Activated CD4-positive, CD25-positive, alpha-beta regulatory T cell (primary cell): ENCODE measurements at places on chromosomes 7 and 10.

GRCh38 chr10:52071814-52072213 is 242.3 kb upstream of the DKK1 start:
- DNase-seq = no peak

- DNase-seq = no peak
These were observed 77.6 kb downstream of the BICC1 start for GRCh38 chr10:58590152-58590840.

- no peak for DNase-seq
These were observed 86.9 kb upstream of the KCND2 start for GRCh38 chr7:120185940-120186682.

GRCh38 chr7:77316219-77316978 is 99.8 kb downstream of the GSAP start:
- no peak for DNase-seq

DNA sequence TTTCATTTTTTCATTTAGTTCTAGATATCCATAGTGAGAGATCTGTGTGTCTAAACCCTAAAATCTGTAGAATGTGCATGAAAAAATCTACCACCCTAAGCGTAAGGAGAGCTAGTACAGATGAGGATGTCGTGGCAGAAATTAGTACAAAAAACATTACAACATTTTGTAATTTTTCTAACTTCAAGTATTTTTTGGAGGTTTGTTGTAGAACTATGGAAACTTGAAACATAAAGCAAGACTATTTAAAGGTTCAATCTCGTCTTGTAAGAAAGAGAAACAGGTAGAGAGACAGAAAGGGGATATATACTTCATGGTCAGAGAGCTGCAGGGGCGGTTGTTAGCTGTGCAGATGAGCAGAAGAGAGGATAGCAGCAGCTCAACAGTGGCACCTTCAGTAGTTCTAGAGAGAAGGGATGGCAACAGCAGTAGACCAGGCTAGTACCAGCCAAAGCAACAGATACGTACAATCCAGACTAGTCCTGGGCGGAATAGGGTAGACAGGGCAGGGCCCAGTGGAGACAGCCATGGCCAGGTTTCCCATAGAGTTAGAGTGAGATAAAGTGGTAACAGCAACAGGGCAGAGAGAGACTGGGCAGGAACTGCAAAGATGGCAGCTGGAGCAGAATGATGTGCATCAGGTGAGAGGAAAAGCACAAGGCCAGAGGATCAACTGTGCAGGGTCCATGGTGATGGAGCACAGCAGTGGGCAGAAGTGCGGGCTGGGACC is 145.2 kb downstream of the FRMD4A start:
- no peak for DNase-seq

DNA sequence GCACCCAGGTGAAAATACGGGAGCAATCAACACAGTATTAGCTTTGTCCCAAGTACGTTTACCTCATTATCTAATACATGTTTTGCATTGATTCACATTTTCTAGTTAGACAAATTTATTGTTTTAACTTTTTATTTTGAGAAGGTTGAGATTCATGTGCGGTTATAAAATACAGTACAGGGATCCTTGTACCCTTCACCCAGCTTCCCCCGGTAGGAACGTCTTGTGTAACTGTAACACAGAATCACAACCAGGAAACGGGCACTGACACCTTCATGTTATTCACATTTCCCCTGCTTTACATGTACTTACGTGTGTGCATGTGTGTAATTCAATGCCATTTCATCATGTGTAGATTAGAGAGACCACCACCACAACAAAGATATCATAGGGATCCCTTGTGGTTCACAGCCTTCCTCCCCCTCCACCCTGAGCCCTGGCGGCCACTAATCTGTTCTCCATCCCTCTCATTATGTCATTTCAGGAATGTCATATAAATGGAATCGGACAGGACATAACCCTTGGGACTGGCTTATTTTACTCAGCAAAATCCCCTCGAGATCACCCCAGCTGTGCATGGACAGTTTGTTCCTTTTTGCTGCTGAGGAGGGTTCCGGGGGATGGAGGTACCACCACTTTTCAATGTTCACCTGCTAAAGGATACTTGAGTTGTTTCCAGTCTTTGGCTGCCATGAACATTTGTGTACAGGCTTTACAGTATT is 46.5 kb upstream of the C10orf71 start:
- DNase-seq = no peak

DNA sequence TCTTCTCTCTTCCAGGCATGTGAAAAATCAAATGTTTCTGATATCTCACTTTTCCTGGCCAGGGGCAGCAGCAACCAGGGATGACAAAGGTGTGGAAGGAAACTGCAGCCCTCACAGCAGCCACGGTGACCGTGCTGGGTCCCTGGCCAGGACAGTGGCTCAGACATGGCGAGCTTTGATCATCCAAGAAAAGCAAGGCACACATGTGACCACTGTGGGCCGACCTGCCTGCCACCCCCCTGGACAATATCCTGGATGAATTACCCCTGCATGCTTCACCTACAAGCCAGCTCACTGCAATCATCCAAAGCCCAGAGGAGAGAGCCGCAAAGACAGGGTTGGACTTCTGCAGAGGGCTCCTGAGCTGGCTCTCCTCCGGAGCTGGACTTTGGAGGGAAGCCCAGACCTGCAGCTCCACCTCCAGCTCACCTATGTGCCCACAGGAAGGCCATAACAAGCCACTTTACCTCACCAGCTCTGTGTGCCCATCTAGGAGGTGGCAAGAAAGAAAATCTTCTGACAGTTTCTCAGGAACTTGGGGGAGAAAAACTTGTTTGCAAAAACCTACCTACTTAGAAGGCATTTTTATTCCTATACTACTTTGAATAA is 2.7 kb downstream of the CHST15 start:
- DNase-seq = no peak

GRCh38 chr7:148391591-148391990 is 199.0 kb upstream of the C7orf33 start:
- DNase-seq = no peak
